ENCODE measurements at places on chromosomes 1 and 21.

- DNase-seq, result peak; percentile 72
These were observed 7.7 kb downstream of the CNIH3 start for GRCh38 chr1:224623743-224624333.

GRCh38 chr1:63885899-63886298, 112.1 kb downstream of the ROR1 start:
- no peak for DNase-seq

DNA sequence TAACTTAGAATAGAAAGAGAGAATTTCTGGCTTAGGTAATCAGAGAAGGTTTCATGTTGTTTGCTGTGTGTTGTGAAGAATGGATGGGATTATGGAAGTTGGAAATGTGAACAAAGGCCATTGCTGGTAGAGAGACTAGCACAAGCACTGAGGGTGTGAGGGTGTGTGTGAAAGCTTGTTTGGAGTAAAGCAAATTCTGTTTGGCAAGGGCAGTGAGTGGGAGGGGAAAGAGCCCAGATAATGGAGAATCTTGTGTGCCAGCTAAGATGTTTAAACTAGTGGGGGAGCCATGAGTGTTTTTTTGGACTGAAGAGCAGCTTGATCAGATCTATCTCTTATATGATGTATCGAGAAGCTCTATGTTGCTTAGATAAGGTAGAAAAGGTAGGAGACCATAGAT, 107.1 kb downstream of the DISP1 start:
- DNase-seq, result no peak

DNA sequence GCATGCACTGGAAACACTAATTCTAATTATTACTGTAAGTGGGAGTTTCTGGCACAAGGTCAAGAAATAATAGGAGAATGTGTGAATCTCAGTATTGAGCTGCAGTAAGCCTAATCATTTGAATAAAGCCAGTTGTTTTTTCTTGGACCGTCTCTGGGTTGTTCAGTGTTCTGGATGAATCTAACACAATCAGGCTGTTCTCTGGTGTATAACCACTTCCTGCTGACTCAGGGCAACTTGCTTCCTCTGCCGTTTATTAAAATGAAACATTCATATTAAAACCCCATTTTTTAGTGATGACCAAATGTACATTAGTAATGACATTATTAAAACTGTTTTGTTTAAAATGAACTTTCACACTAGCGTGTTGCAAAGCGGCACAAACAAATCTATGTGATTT, 273.1 kb upstream of the SNX7 start:
- DNase-seq, result no peak

GRCh38 chr1:117093870-117094621, 27.5 kb downstream of the TRIM45 start:
- peak; percentile 33 for DNase-seq

DNA sequence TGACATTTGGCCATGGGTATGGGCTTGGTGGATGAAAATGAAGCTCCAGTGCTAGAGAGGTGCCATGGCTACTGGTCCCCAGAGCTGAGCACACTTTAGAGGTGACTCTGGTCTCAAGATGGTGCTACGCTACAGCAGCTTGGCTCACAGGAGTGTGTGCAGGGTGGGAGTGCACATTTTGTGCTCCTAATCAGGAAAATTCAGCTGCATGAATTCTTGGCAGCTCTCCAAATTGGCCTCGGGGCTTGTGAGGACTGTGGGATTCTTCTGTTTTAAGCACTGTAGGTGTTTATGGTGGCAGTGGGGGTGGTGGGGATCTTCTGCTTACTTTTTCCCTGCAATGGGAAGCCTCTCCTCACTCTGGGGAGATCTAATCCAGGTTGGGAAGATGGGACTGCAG, 17.3 kb upstream of the TIPRL start:
- DNase-seq, result no peak

GRCh38 chr21:29064850-29065481, 8.5 kb downstream of the CCT8 start:
- DNase-seq, result peak; percentile 30

- DNase-seq, result no peak
These were observed 15.1 kb downstream of the THEMIS2 start for GRCh38 chr1:27887215-27888021.

GRCh38 chr1:181102841-181103240, 14.3 kb downstream of the IER5 start:
- DNase-seq, result no peak

- DNase-seq, result no peak
These were observed 25.5 kb downstream of the ETNK2 start for GRCh38 chr1:204126386-204126785.

- no peak for DNase-seq
These were observed 40.4 kb upstream of the TMEM51 start for GRCh38 chr1:15113146-15113545.

DNA sequence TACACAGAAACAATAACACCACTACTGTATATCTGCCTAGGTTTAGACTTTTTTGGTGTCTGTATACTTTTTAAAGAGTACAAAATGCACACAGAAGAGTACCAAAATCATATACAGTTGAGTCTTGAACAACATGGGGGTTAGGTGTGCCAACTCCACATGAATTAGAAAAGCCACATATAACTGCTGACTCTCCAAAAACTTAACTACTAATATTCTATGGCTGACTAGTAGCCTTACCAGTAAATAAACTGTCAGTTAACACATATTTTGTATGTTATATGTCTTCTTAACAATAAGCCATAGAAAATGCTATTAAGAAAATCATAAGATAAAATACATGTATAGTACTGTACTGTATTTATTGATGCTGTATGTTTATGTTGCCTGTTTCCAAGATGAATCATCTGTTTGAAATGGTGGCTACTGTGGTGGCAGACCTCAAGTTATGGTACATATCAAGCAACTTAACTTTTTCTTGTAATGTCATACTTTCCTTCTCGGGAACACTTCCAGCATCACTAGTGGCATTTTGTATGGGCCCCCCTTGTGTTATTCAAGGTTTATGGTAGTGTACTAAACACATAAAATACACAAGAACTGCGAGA, 71.2 kb downstream of the LHX4 start:
- no peak for DNase-seq

GRCh38 chr1:108011295-108011694, 46.3 kb upstream of the VAV3 start:
- DNase-seq, result no peak

Data from GM20000 (cell line).